ENCODE measurements at places on chromosomes 6 and 20. TPM values are rescaled to one million over a fixed set of nuclear protein-coding genes. Genes with fewer than 3 reads are reported as not detected.

GRCh38 chr6:38133932-38134703, 314.6 kb downstream of the ZFAND3 start:
- no peak for DNase-seq

DNA sequence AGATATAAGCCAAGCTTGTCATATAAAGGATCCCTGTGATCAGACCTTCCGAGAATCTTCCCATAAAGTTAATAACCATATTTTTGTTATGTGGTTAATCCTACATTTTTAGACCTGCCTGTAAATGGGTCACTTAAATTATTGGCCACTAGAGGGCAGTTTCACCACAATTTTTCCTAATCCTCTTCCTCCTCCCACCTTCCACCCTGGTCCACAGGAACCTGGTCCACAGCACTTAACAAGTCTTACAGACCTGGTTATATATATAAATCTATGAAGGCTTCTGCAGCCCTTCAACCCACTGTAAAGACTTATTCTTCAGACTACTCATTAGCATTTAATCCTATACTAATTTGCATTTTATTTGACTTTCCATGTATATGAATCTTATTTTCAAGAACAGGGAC, 28.3 kb downstream of the MRS2 start:
- no peak for DNase-seq

DNA sequence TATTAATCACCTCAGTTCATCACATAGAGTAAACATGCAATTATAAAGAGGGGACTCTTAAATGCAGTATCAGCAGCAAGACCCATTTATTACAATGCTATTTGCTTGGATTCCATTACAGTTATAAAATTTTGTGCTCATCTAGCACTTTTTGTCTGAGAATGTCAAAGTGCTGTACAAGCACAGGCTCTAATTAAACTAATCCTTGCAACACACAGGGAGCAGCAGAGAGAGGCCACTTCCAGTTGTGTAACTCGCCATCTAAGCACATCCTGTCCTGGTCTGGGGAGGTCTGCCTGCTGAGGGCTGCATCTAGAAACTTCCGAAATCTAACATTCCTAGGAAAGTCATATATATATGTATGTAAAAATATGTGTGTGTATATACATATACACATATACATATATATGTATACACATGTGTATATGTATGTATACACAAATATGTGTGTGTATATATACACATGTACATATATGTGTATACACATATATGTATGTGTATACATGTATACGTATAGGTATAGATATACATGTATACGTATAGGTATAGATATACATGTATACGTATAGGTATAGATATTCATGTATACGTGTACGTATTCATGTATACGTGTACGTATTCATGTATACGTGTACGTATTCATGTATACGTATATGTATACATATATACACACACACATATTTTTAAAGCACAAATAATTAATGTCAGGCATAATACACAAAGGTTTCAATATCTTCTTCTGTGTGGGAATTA, 136.4 kb upstream of the JARID2 start:
- DNase-seq = no peak

GRCh38 chr6:17923401-17923863, 64.0 kb downstream of the KIF13A start:
- DNase-seq = no peak

DNA sequence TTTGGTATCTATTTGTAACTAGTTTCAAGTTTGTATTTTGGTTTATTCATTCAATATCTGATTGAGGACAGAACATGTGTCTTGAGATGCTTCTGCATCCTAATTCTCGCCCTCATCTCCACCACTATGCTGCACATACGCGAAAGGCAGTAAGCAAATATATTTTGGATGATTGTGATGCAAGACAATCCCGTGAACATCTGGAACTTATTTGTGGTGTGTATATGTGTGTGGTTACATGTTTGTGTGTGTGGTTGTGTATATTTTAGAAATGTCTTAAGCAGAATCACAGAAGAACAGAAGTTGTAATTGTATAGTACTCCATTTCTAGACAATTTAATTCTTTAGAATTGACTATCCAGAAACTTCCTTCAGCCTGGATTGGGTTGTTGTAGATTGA, 35.1 kb upstream of the RNF144B start:
- DNase-seq = no peak

- peak; percentile 84 for DNase-seq
Measured at GRCh38 chr6:13733178-13733887, 21.7 kb upstream of the RANBP9 start.

- no peak for DNase-seq
Measured at GRCh38 chr20:6017880-6018279, 36.0 kb downstream of the LRRN4 start.

DNA sequence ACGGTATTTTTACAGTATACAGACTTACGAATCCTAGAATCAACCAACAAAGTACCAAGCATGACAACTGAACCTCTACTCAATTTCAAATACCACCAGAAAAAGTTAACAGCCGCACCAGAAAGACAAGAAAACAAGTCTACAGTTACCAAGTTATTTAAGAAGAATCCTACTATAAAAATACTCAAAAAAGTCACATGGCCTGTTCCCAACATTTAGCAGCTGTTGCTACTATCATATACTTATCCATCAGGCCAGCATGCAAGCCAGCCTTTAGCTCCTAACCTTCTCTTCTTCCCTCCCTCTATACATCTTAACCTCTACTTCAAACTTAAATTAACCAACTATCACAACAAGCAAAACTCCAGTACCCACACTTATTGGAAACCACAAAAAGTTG, 1.9 kb downstream of the SYNCRIP start:
- no peak for DNase-seq

DNA sequence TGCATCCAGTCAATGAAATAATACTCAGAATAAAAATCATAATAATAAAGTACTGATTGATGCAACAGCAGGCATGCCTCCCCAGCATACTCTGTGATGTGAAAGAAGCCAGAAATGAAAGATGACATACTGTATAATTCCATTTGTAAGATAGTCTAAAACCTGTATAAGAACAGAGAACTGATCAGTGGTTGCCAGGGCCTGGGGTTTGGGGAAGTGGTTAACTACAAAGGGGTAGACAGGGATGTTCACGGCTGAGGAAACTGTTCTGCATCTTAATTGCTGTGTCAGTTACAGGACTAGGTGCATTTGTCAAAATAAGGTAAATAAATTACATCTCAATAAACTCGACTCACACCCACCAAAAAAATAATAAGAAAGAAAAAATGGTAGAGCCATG, 81.3 kb upstream of the BMP2 start:
- DNase-seq = no peak

GRCh38 chr20:44862286-44862685, 23.2 kb upstream of the YWHAB start:
- DNase-seq = no peak

DNA sequence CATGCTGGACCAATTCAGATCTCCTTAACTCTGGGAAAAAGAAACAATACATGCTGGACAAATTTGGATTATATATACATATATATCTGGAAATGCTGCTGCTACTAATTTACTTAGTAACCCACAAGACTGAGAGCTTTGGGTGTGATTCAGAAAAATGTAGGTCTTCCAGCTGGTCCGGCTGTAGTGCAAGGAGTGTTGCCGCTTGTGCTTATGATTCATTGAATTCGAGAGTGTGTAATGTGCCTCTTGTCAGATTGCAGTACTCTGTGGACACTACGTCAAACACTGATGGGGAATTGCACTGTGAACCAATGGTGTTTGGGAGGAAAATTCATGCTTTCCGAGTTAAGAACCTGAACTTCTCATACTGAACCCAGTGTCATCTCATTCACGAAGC, 1155.5 kb downstream of the EPHA7 start:
- DNase-seq = no peak

GRCh38 chr6:129665555-129665954, 44.4 kb downstream of the ARHGAP18 start:
- DNase-seq = no peak

DNA sequence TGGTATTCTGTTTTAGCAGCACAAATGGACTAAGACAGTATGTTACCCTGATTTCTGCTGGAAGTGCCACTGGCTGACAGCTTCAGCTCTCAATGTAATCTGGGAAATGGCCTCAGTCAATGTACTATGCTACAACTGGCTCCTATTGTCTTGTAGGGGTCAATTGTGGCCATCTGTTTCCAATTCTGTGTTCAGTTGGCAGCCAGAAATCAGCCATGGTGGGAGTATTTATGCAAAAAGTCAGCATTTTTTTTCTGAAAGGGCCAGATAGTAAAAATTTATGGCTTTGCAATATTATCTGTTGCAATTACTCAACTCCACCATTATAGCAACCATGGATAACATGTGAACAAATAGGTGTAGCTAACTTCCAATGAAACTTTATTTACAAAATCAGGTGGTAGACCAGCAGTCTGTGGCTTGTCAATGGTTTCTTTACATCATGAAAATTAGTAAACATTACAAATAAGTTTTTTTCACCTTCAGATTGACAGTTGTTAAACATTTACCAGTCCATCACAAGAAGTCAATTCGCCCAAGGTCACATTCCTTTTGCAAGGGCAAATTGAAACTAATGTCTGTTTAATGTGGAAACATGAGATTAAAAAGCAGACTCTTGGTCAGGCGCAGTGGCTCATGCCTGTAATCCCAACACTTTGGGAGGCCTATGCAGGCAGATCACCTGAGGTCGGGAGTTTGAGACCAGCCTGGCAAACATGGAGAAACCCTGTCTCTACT, 58.3 kb upstream of the TSHZ2 start:
- no peak for DNase-seq

GRCh38 chr6:29762781-29763214, 39.6 kb downstream of the HLA-F start:
- no peak for DNase-seq

GRCh38 chr20:46965477-46965876, 70.8 kb downstream of the EYA2 start:
- no peak for DNase-seq

- DNase-seq = no peak
Measured at GRCh38 chr6:90712114-90712513, 125.2 kb upstream of the MAP3K7 start.

Gene GRM1
- 0.24 TPM for total RNA-seq

Gene SYCP2L
- total RNA-seq = 1.2 TPM

Gene ZNF831
- total RNA-seq = 0.36 TPM

Gene CDH4
- total RNA-seq = 0.25 TPM

Gene SULF2
- total RNA-seq = 328 TPM

Gene LINC00237
- total RNA-seq = not detected

Gene THEMIS
- total RNA-seq = 0.05 TPM

Gene HLA-DRB5
- 80.2 TPM for total RNA-seq

Gene RFX6
- not detected for total RNA-seq

Gene CABLES2
- total RNA-seq = 7.0 TPM

Gene RBPJL
- total RNA-seq = not detected

Gene PNLDC1
- total RNA-seq = not detected

Measured in ovary (tissue), 10 donors.